ENCODE measurements at places on chromosomes 6 and 20. TPM values are rescaled to one million over a fixed set of nuclear protein-coding genes. Genes with fewer than 3 reads are reported as not detected.

GRCh38 chr6:161233986-161234661, 39.7 kb downstream of the AGPAT4 start:
- H3K27ac ChIP-seq: peak overlapping the region; percentile 1
- H3K36me3 ChIP-seq: peaks cover 5% of the 10 kb centered on the region
- no peaks in the 10 kb centered on the region for H3K27me3 ChIP-seq
- no peak overlapping the region for H3K4me3 ChIP-seq
- DNase-seq: no peak
- H3K4me1 ChIP-seq: peaks cover 20% of the 10 kb centered on the region

DNA sequence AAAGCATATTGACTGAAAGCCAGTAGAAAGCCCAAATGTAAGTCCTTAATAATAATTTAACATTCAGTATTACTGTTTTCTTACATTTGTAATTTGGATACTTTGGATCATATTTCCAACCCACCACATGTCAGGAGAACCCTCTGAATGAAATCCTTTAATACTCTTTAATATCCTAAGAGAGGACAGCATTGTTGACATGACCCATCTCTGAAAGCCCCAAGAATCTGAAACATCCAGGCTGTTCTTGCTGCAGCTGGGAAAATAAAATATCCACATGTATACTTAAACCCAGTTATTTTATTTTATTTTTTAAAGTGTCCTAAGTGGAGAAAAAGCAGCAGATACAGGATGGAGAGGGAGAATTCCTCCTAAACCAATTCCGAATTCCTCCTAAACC, 130.8 kb upstream of the RIPOR2 start:
- no peaks in the 10 kb centered on the region for H3K36me3 ChIP-seq
- no peak for DNase-seq
- H3K27ac ChIP-seq: no peak overlapping the region
- no peaks in the 10 kb centered on the region for H3K27me3 ChIP-seq
- H3K4me1 ChIP-seq: peaks cover 15% of the 10 kb centered on the region

GRCh38 chr6:170440437-170440836, 112.7 kb downstream of the PSMB1 start:
- H3K27me3 ChIP-seq: no peaks in the 10 kb centered on the region
- H3K4me1 ChIP-seq: peaks cover 13% of the 10 kb centered on the region
- H3K4me3 ChIP-seq: no peak overlapping the region
- peak; percentile 47 for DNase-seq
- no peaks in the 10 kb centered on the region for H3K36me3 ChIP-seq
- H3K27ac ChIP-seq: no peak overlapping the region

DNA sequence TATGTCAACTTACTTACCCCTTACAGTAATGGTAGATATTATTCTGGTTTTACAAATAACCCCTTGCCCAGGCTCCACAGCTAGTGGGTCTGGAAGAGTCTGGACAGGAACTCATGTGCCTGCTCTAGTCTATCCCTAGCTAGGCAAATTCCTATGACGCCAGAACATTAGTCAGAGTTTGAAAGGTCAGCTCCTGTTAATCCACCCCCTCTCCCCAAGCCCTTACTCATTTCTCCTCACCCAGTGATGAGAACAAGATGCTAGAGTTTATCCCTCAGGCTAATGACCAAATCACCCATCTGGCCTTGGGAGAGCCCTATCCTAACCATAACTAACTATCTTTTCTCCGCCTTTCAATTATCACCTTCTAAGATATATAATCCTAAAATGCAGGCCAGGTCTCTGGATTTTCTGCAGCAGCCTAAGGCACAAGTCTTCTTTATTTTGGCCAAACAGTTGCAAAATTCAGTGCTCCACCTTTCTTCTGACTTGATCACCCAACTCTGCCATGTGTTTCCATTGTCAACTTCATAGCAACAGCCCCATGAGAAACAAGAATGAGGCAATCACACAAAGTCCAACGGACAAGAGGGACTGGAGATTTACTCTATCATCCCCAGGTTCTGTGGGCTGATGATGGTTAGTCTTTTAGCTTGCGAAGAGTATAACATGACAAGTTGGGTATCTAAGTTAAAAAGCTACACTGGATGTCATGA, 113.3 kb downstream of the TASP1 start:
- H3K4me1 ChIP-seq: peaks cover 19% of the 10 kb centered on the region
- H3K27me3 ChIP-seq: no peaks in the 10 kb centered on the region
- H3K4me3 ChIP-seq: no peak overlapping the region
- H3K27ac ChIP-seq: peak overlapping the region; percentile 82

- no peaks in the 10 kb centered on the region for H3K4me1 ChIP-seq
- peak; percentile 32 for DNase-seq
- H3K36me3 ChIP-seq: no peaks in the 10 kb centered on the region
- no peaks in the 10 kb centered on the region for H3K27me3 ChIP-seq
Measured at GRCh38 chr6:114216789-114217467, 125.9 kb downstream of the HS3ST5 start.

- no peaks in the 10 kb centered on the region for H3K36me3 ChIP-seq
- no peaks in the 10 kb centered on the region for H3K27me3 ChIP-seq
- DNase-seq: peak; percentile 88
- H3K4me1 ChIP-seq: peaks cover 23% of the 10 kb centered on the region
- H3K27ac ChIP-seq: peak overlapping the region; percentile 44
- no peak overlapping the region for H3K4me3 ChIP-seq
Measured at GRCh38 chr6:5125152-5126006, 40.2 kb downstream of the PPP1R3G start.

- H3K27me3 ChIP-seq: no peaks in the 10 kb centered on the region
- no peak overlapping the region for H3K4me3 ChIP-seq
- H3K27ac ChIP-seq: peak overlapping the region; percentile 3
- no peak for DNase-seq
- no peaks in the 10 kb centered on the region for H3K36me3 ChIP-seq
Measured at GRCh38 chr6:11618533-11618932, 81.0 kb downstream of the TMEM170B start.

TFAP2A gene
- 0.36 TPM for total RNA-seq

CPXM1 gene
- total RNA-seq: 0.88 TPM

Measured in osteoblast (primary cell).